ENCODE measurements at places on chromosomes 16 and 17. TPM values are rescaled to one million over a fixed set of nuclear protein-coding genes. Genes with fewer than 3 reads are reported as not detected.

Gene TEX14
- 0.11 TPM for total RNA-seq

Gene CTRB1
- total RNA-seq, result not detected

DNA sequence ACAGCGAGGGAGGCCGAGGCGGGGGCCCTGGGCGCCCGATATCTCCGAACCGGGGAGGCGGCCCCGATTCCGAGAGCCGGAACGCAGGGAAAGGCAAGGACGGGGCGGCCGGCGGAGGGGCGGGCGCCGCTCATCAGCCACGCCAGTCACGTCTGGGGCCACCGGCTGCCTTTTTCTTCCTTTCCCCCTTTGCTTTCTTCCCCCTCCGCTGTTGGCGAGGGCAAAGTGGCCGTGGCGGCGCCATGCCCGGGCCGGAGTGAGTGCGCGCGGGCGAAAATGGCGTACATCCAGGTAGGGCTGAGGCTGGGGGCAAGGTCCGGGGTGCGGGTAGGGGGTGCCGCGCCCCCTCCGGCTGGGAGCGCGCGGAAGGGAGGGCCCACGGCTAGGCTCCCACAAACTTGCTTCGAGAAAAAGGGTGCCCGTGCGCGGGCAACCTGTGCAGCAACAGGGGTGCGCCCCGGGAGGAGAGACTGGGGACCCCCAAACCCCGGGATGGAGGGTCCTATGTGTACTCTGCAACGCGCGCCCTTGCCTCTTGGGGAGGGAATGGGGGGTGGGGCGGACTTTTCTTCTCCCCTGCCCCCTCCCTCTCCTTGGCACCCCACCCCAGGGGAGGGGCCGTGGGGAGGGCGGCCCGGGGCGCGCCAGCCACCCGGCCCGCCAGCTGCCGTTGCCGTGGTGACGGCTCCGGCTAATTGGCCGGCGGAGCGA, 486 bp downstream of the SYT17 start:
- no peak overlapping the region for H3K4me3 ChIP-seq
- H3K27me3 ChIP-seq, result peaks cover 25% of the 10 kb centered on the region
- DNase-seq, result no peak
- H3K36me3 ChIP-seq, result no peaks in the 10 kb centered on the region

- no peak overlapping the region for H3K4me3 ChIP-seq
- no peaks in the 10 kb centered on the region for H3K4me1 ChIP-seq
- H3K27ac ChIP-seq, result no peak overlapping the region
- no peaks in the 10 kb centered on the region for H3K36me3 ChIP-seq
- DNase-seq, result no peak
- peaks cover 6% of the 10 kb centered on the region for H3K27me3 ChIP-seq
These were observed 4.7 kb downstream of the SLC22A31 start for GRCh38 chr16:89195521-89196171.

GRCh38 chr17:65277576-65277975, 140.4 kb downstream of the RGS9 start:
- no peak for DNase-seq
- H3K36me3 ChIP-seq, result no peaks in the 10 kb centered on the region
- no peak overlapping the region for H3K27ac ChIP-seq
- H3K4me3 ChIP-seq, result peak overlapping the region; percentile 67
- H3K27me3 ChIP-seq, result peaks cover 5% of the 10 kb centered on the region

DNA sequence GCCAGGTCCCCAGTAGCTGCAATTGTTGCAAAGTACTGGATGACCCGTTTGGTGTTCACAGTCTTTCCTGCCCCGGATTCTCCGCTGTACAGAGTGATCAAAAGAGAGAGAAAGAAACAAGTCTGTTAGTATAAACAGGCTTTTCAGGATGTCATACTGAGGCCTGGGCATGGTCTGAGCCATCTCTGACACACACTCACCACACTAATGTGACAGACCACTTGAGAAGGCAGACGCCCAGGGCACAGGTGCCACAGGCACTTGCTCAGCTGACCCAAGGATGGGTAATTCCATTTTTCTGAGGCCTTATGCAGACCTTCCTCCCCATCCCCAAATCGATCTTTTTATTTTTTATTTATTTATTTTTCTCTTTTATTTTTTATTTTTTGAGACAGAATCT, 7.5 kb downstream of the MYH3 start:
- H3K4me3 ChIP-seq, result no peak overlapping the region
- no peak overlapping the region for H3K27ac ChIP-seq
- H3K27me3 ChIP-seq, result peaks cover 1% of the 10 kb centered on the region
- no peak for DNase-seq
- H3K36me3 ChIP-seq, result no peaks in the 10 kb centered on the region

GRCh38 chr17:4800462-4801196, 1.5 kb downstream of the C17orf114 start:
- H3K4me3 ChIP-seq, result no peak overlapping the region
- DNase-seq, result no peak
- H3K27me3 ChIP-seq, result no peaks in the 10 kb centered on the region
- H3K27ac ChIP-seq, result no peak overlapping the region
- H3K36me3 ChIP-seq, result peaks cover 22% of the 10 kb centered on the region

Gene KIFC3
- total RNA-seq, result 50.4 TPM

GRCh38 chr17:9346296-9346926, 229.2 kb downstream of the STX8 start:
- no peak for DNase-seq
- H3K27ac ChIP-seq, result no peak overlapping the region
- no peaks in the 10 kb centered on the region for H3K36me3 ChIP-seq

- peaks cover 14% of the 10 kb centered on the region for H3K36me3 ChIP-seq
- DNase-seq, result no peak
- peak overlapping the region; percentile 93 for H3K27ac ChIP-seq
- H3K27me3 ChIP-seq, result peaks cover 6% of the 10 kb centered on the region
- peak overlapping the region; percentile 96 for H3K4me3 ChIP-seq
These were observed 611 bp upstream of the ANKRD40 start for GRCh38 chr17:50708050-50709000.

- no peak for DNase-seq
- no peak overlapping the region for H3K27ac ChIP-seq
- H3K27me3 ChIP-seq, result peaks cover 3% of the 10 kb centered on the region
- no peaks in the 10 kb centered on the region for H3K4me1 ChIP-seq
- H3K36me3 ChIP-seq, result no peaks in the 10 kb centered on the region
These were observed 177.4 kb downstream of the RBFOX1 start for GRCh38 chr16:7509963-7510601.

DNA sequence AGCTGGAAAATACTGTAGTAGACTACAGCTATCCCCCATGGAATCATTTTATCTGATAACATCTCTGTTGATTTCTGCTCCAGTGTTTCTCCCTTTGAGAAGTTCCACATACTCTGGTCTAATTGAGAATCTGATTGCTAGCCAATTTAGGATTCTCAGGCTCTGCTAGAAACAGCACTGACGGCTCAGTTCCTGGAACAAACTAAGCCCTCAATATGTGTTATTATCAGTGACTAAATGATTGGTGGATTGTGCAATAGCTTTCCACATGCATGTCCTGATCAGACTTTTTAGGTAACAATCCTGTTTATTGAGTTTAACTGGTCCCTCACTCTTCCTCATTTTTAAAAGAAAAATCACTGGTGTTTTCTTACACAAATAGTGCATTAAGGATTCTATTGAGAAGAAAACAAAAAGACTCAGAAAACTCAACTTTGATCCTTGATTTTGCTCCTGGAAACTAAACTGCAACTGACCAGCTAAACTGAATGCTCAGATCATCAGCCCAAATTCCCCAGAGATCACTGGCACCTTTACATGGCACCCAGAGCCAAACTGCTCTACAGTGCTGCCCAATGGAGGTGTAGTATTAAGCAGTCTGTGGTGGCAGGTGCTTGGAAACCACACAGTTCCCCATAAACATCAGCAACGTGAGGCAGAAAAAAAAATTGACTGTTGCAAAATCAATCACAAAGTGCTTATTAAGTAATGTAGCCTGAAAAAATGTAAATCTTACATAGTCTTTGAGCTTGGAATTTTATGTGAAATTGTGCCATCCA, 423.7 kb downstream of the TOX3 start:
- DNase-seq, result no peak
- no peaks in the 10 kb centered on the region for H3K4me1 ChIP-seq
- no peak overlapping the region for H3K4me3 ChIP-seq
- H3K27me3 ChIP-seq, result no peaks in the 10 kb centered on the region
- no peak overlapping the region for H3K27ac ChIP-seq

DNA sequence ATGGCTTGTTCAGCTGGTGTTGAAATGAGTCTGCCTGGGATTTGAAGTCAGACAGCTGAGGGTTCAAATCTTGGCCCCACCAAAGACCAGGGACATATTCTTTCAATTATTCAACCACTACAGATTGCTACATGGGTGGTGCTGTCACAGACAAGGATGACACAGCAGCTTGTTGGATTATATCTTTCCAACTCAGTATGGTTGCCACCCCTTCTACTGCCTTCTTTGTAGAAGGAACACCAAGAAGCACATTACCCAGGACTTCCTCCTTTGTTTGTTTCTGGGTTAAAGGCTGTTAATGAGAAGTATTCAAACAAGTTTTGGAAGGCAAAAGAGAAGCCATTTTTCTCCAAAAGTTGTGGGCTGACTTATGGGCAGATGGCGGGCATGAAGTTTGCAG, 78.6 kb downstream of the COPRS start:
- H3K4me3 ChIP-seq, result no peak overlapping the region
- H3K27me3 ChIP-seq, result no peaks in the 10 kb centered on the region

GRCh38 chr17:28131599-28131998, 89.1 kb downstream of the NLK start:
- H3K27ac ChIP-seq, result peak overlapping the region; percentile 79
- peaks cover 46% of the 10 kb centered on the region for H3K36me3 ChIP-seq
- H3K4me1 ChIP-seq, result peaks cover 72% of the 10 kb centered on the region
- no peaks in the 10 kb centered on the region for H3K27me3 ChIP-seq
- peak overlapping the region; percentile 4 for H3K4me3 ChIP-seq

Gene RGS11
- 2.6 TPM for total RNA-seq

GRCh38 chr16:80047842-80048241, 447.3 kb upstream of the MAF start:
- H3K4me3 ChIP-seq, result no peak overlapping the region
- H3K27me3 ChIP-seq, result peaks cover 11% of the 10 kb centered on the region
- no peak overlapping the region for H3K27ac ChIP-seq
- DNase-seq, result no peak
- H3K4me1 ChIP-seq, result no peaks in the 10 kb centered on the region

DNA sequence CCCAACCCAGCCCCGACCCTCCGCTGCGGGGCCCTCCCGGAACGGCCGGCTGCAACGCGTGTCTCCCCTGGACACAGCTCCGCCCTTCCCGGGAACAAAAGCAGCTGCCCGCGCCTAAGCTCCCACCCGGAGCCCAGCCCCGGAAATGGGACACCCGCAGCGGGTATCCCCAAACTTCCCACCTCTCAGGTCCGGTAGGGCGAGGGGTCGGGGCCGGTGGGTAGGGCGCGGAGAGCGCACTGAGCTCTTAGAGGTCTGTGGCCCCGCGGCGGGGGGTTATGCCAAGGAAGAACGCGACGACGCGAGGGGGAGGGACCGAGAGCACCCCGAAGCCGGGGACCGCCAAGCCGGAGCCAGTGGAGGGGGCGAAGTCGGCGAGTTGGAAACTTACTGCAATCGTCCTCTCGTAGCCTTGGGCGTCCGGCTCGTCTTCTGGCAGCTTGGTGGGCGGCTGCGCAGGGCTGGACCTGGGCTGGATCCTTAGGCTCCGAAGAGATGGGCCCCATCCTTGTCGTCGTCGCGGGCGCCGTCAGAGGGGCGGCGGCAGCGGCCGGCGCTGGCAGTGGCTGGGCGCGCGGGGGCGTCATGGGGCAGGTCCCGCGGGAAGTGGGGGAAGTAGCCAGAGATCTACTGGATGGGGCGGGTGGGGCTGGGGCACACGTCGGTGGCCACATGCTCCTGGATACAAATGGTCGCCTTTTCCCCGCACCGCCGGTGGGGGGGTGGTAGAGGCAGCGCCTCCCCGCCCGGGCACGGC, 6.9 kb downstream of the USP6 start:
- H3K4me3 ChIP-seq, result peak overlapping the region; percentile 65
- no peak overlapping the region for H3K27ac ChIP-seq

Gene AURKB
- total RNA-seq, result 40.9 TPM

- H3K27ac ChIP-seq, result no peak overlapping the region
- DNase-seq, result no peak
- H3K27me3 ChIP-seq, result peaks cover 24% of the 10 kb centered on the region
- H3K4me3 ChIP-seq, result no peak overlapping the region
These were observed 18.4 kb downstream of the G6PC1 start for GRCh38 chr17:42918902-42919521.

GRCh38 chr17:80753685-80754345, 209.2 kb downstream of the RPTOR start:
- peaks cover 34% of the 10 kb centered on the region for H3K36me3 ChIP-seq
- H3K4me3 ChIP-seq, result no peak overlapping the region
- H3K4me1 ChIP-seq, result peaks cover 43% of the 10 kb centered on the region
- H3K27me3 ChIP-seq, result peaks cover 2% of the 10 kb centered on the region
- no peak overlapping the region for H3K27ac ChIP-seq

Gene UTS2R
- total RNA-seq, result not detected

DNA sequence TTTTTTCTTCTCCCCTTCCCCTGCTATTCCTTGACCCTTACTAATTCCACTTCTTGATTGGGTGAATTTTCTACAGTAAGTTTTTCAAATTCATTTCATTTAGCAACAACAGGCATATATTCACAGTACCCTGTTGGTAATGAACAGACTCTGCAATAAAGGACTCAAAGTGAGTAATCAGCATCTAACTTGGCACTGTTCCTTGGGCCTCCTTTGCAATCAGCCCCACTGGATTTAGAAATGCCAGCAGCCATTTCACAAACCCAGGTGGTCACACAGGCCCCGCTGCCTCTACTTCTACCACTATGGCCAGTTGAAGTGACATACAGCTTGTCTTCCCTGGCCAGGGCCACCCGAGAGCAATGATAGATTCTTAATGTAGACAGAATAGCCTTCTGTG, 113.8 kb downstream of the CYB561 start:
- H3K4me1 ChIP-seq, result peaks cover 43% of the 10 kb centered on the region
- H3K27ac ChIP-seq, result peak overlapping the region; percentile 12
- peaks cover 47% of the 10 kb centered on the region for H3K36me3 ChIP-seq

DNA sequence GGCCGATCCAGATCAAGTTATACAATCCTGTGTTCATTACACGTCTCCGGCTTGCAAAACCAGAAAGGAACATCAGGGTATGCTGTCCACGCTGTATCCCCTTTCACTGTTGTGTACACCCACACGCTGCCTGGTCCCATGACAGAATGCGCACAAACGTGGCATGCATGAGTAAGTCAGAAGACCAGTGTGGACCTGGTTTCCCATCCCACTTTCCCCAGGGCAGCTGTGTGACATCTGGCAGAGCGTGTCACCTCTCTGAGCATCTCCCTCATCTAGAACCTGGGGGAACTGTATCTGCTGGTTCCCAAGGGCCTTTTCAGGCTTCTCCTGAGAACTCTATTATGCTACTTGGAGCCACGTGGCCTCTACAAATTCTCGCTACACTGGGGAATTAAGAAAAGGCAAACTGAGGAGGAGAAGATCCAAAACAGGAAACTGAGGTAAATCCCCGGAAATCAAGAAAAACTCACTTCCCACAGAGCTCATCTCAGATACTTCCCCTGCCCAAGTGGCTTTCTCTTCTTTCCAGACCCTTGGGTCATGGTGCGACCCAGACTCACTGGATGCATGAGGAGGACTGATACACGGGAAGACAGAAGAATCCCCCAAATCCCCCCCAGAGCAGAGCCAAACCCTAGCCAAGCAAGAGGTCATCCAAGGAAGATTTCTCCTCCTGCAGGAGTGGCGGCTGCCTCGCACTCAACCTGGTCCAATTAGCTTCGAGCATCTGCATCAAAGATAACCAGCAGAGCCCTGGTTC, 139.3 kb downstream of the GAS7 start:
- no peaks in the 10 kb centered on the region for H3K36me3 ChIP-seq
- H3K27me3 ChIP-seq, result peaks cover 21% of the 10 kb centered on the region
- peaks cover 18% of the 10 kb centered on the region for H3K4me1 ChIP-seq
- H3K27ac ChIP-seq, result no peak overlapping the region

- H3K27me3 ChIP-seq, result no peaks in the 10 kb centered on the region
- no peak for DNase-seq
- peaks cover 58% of the 10 kb centered on the region for H3K4me1 ChIP-seq
- H3K36me3 ChIP-seq, result no peaks in the 10 kb centered on the region
These were observed 132.1 kb downstream of the CLEC16A start for GRCh38 chr16:11076259-11077018.

Gene DYNLL2
- 38.9 TPM for total RNA-seq

All from HFFc6 (cell line).